ENCODE measurements at places on chromosomes 12 and 14. TPM values are rescaled to one million over a fixed set of nuclear protein-coding genes. Genes with fewer than 3 reads are reported as not detected.
A peak's percentile ranks its signal among the peaks of the same experiment; 100 is the strongest.

IFI27 gene
- total RNA-seq = 6.1 TPM

CACNA1C gene
- 31.2 TPM for total RNA-seq

DNA sequence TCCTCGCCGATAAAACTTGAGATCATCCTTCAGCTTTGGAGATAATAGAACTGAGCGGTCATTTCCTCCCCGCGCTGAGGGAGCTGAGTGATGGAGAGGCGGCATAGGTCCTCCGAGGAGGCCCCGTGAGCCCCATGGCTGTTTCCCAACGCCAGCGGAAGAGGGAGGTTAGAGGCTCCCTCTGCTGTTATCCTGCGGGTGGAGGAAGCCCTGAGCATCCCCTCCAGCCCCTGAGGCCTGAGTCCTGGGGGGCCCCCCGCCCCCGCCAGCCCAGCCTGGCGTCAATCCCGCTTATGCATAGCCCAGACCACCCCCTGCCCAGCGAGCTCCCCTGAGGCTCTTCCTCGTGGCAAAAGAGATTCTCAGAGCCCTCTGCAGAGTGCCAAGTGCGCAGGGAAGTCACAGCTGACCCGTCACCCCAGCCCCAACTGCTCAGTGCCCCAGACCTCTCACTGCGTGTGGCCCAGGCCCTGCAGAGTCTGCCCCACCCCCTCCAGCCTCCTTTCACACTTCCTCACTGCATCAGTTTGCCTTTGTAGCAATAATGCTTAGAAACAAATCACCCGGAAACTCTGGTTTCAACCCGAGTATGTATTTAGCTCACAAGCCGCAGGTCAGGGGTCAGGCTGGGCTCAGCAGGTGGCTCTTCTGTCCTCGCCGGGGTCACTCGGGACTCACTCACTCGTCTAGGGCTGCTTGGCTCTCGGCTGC lies 44.7 kb upstream of the GALNT9 start:
- no peak overlapping the region for H3K4me3 ChIP-seq
- H3K27ac ChIP-seq = no peak overlapping the region

GRCh38 chr12:21774358-21775132 lies at the start of gene KCNJ8:
KCNJ8 (minus strand) TSS chr12:21774706; CDS start chr12:21773616, 1,090 bp downstream.
- H3K4me1 ChIP-seq = peaks cover 23% of the 10 kb centered on the region
- H3K27ac ChIP-seq = peak within 1 kb of the TSS; percentile 48
- peaks cover 68% of the 10 kb centered on the region for H3K27me3 ChIP-seq
- DNase-seq = peak; percentile 58
- no peaks in the 10 kb centered on the region for H3K36me3 ChIP-seq
- H3K4me3 ChIP-seq = peak within 1 kb of the TSS; percentile 69

- H3K36me3 ChIP-seq = peaks cover 4% of the 10 kb centered on the region
- H3K4me3 ChIP-seq = no peak overlapping the region
- no peaks in the 10 kb centered on the region for H3K27me3 ChIP-seq
- peaks cover 7% of the 10 kb centered on the region for H3K4me1 ChIP-seq
- no peak for DNase-seq
These were observed 20.0 kb downstream of the MAP3K9 start for GRCh38 chr14:70789361-70789760.

- no peak overlapping the region for H3K4me3 ChIP-seq
- peaks cover 2% of the 10 kb centered on the region for H3K36me3 ChIP-seq
- H3K27ac ChIP-seq = peak overlapping the region; percentile 93
- DNase-seq = no peak
- H3K27me3 ChIP-seq = no peaks in the 10 kb centered on the region
These were observed 158.9 kb upstream of the PLEKHG7 start for GRCh38 chr12:92543840-92544239.

DNA sequence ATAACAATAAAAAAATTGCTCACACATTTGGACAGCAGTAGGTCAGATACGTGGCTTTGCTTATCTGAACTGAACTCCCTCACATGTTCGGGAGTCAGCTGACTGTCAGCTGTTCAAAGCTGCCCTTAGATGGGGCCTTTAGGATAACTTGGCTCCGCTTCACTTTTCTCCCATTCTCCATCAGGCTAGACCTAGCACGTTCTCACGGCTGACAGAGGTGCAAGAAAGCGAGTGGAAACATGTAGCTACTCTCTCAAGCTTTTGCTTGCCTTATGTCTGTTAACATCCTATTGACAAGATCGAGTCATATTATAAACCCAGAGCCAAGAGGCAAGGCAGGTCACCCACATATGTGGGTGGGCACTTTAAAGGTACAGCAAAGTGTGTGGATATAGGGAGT lies 112.0 kb upstream of the PDZRN4 start:
- no peak for DNase-seq
- H3K27ac ChIP-seq = no peak overlapping the region
- peaks cover 20% of the 10 kb centered on the region for H3K4me1 ChIP-seq
- peaks cover 8% of the 10 kb centered on the region for H3K36me3 ChIP-seq
- H3K27me3 ChIP-seq = no peaks in the 10 kb centered on the region

- no peak for DNase-seq
- H3K4me1 ChIP-seq = peaks cover 11% of the 10 kb centered on the region
- no peaks in the 10 kb centered on the region for H3K27me3 ChIP-seq
- peaks cover 14% of the 10 kb centered on the region for H3K36me3 ChIP-seq
- no peak overlapping the region for H3K27ac ChIP-seq
These were observed 22.8 kb downstream of the GALNT4 start for GRCh38 chr12:89501793-89502192.

DNA sequence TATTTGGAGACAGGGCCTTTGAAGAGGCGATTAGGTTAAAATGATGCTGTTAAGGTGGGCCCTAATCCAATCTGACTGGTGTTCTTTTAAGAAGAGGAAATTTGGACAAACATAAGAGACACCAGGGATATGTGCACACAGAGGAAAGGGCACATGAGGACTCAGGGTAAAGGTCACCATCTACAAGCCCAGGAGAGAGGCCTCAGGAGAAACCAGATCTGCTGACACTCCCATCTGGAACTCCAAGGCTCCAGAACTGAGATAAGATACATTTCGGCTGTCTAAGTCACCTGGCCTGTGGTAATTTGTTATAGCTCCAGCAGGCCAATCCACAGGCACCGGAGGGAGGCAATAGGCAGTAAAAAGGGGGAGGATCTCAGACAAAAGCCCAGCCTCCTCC lies 48.6 kb downstream of the KICS2 start:
- DNase-seq = no peak
- no peak overlapping the region for H3K4me3 ChIP-seq
- H3K36me3 ChIP-seq = no peaks in the 10 kb centered on the region
- peaks cover 2% of the 10 kb centered on the region for H3K4me1 ChIP-seq
- H3K27ac ChIP-seq = no peak overlapping the region

- no peaks in the 10 kb centered on the region for H3K36me3 ChIP-seq
- H3K4me1 ChIP-seq = peaks cover 9% of the 10 kb centered on the region
- no peak overlapping the region for H3K4me3 ChIP-seq
- no peak for DNase-seq
- H3K27me3 ChIP-seq = no peaks in the 10 kb centered on the region
These were observed 8.8 kb upstream of the SMARCC2 start for GRCh38 chr12:56197921-56198635.
